ENCODE measurements at places on chromosomes 5 and 9.

DNA sequence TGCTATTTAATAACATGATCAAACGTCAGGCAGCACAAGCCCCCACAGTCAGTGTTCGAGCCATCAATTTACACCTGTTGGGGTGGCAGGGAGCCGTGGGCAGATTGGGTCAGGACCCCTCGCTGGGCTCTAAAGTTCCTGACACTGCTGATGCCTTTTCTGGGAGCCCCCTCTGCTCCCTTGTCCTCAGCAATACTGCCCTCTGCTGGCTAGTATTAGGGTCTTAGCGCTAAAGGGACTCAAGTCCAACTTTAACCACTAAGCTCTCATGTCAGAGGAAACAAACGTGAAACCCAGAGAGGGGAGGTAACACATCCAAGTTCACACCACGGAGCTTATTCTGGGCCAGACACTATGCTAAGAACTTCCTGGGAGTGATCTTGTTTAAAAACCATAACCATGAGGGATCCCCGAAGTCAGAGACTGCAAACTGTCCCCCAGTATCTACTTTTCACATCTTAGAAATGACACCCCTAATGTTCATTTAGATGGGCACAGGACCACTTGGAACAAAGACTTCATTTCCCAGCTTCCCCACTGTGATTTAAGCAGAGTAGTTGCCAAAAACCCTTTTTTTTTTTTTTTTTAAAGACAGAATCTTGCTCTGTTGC lies 20.4 kb downstream of the ANKS6 start:
- no peak for DNase-seq

- no peak for DNase-seq
These were observed 84.0 kb downstream of the RGS3 start for GRCh38 chr9:113547501-113547900.

DNA sequence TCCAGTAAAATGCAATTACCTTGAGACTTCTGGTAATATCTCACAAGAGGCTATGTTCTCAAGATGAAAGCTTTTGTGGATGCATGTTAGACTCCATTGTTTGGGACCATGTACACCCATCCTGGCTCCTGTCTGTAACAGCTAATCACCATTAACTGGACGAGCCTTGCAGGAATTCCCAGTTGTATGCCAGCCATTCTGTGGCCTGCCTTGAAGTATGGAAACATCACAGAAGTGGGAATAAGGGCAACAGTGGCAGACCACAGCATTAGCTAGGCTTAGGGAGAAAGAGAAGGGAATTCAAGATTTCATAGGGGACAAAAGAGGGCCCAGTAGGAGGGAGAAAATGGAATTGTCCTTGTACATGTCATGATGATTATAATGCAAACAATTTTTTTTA lies 79.0 kb downstream of the RORB start:
- DNase-seq: no peak

DNA sequence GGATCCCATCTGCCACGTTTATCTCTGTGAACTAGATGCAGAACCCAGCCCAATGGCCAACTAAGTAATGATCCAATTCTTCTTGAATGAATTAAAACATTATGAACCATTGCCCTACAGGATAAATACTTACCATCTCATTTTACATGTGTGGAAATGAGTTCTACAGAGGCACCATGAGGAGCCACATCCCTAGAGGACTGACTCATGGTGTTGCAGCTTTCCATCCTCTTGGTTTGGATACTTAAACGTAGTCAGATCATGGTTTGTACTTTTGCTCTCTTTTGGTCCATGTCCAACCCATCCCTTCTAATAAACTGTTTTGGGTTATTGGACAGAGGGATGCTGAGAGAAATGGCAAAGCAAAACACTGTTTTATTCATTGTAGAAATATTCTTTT lies 484.8 kb downstream of the EBF1 start:
- no peak for DNase-seq

GRCh38 chr5:39205550-39205949 lies 13.8 kb downstream of the FYB1 start:
- no peak for DNase-seq

- no peak for DNase-seq
These were observed 15.6 kb upstream of the LVRN start for GRCh38 chr5:115946655-115947054.

GRCh38 chr5:97046270-97046982 lies 96.0 kb downstream of the LIX1 start:
- DNase-seq: no peak

GRCh38 chr5:59330680-59331079 lies 562.8 kb downstream of the PDE4D start:
- DNase-seq: no peak

DNA sequence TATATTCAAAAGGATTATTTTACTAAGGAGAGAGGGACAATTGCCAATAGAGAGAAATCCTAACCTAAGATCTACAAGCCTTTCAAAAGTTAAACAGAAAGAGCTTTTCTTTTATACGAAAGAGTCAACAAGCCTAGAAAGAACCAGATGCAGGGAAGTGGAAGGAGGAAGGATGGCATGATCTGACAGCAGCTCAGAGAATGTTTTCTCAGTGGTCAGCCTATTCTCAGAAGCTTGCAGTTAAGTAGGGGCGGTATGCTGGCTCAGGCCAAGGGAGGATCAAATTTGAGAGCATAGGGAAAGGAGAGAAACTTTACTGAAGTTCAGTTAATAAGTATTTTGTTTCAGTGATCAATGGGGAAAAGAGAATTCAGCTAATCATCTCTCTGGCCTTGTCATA lies 88.0 kb upstream of the FTMT start:
- DNase-seq: no peak

- no peak for DNase-seq
These were observed 275.5 kb downstream of the GLIS3 start for GRCh38 chr9:4024281-4024777.

DNA sequence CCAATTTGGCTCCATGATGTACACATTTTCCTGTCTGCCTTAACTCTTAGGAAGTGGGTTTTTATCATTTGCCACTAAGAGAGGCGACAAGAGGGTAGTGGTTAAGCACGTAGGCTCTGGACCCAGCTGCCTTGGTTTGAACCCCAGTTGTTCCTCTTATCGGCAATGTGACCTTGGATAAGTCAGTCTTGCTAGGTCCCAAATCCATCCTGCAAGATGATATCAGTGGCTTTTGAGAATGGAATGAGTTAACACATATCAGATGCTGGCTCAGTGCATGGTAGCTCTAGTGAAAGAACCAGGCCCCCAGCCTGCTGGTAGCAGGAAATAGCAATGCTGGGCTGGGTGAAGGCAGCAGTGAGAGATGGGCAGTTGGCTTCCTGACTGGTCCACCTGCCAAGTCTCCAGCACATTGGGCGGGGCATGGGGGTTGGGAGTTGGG lies 72.5 kb downstream of the STK10 start:
- no peak for DNase-seq

DNA sequence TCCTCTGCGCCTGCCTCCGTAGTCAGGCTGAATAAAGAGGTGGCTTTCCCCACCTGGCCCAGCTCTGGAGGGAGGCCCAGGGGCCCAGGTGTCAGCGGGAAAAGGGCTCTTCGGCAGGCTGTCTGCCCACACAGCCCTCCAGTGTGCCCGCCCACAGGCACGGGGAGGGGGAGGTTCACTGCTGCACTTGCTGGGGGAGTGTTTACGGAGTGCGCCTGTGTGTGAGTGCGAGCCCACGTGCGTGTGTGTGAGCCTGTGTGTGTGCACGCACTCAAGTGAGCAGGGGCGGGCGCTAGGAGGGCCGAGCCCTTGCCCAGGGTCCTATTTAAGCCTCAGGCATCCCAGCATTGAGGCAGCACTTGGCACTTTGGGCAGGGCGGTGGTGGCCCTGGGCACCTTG lies 10.9 kb downstream of the DNLZ start:
- DNase-seq: no peak

GRCh38 chr5:12294151-12294550 lies 389.9 kb upstream of the CTNND2 start:
- DNase-seq: no peak

DNA sequence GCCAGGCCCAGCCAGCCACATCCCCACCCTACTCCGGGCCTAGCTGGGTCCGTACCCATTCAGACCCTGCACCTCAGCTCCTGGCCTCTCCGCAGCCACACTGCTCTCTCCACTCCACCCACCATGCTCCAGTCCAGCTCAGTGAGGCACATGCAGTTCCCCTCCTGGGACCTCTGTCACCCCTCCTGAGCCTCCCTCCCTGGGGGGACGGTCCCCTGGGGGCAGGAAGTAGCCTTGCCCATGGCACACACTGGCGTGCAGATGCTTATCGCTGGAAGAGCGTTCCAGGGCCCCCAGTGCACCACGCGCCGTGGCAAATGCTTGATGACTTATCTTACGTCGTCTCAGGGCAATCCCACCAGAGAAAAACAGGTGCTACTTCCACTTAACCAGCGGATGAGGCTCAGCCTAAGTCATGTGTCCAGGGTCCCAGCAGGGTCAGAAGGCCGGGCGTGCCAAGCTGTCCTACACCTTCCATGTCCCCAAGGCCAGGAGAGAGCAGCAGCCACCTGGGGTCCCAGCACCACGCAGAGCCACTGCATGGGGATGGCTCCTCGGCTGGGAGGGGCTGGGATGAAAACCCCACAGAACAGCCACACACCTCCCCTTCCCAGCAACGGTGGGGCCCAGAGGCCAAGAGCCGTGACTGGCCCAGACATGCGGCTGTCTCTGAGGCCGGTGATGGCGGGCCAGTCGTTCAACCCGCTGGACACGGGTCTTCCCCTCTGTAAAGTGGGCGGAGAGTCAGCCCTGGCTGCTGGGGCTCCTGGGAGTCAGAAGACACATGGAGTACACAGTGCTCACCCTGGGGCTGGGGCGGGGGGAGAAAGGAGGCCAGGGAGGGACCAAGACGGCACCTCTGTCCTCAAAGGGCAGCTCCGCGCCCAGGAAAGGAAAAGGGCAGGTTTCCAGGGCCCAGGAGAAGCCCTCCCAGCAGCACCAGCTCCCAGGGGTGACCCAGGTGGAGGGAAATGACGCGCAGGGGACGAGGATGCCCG lies 2.6 kb upstream of the CCDC187 start:
- no peak for DNase-seq

GRCh38 chr5:179614745-179615144 lies 8.7 kb downstream of the HNRNPH1 start:
- no peak for DNase-seq

DNA sequence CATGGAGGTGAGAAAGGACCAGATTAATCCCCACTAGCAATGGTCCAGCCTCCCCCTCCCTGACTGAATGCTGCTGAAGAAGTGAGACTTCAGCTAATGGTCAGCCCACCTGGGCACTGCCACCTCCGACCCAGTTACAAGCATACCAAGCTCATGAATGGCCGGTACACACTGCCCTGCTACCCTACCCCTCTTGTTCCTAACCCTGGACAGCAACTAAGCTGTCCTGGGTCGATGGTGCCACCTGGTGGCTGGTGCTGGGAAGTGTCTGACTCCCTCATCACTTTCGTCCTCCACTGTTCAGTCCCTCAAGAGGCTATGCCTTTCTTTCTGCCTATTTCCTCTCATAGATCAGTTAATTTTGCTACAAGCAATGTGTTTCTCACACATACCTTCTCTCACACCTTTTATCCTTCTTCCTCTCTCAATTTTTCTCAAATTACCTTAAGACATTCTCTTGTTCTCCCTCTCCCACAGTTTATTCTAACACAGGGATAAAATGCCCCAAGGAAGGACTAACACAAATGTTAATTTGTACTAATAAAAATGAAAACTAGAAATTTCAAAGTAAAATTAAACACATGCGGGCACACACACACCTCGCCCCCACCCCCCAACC lies 42.4 kb downstream of the PAX5 start:
- DNase-seq: peak; percentile 16

- no peak for DNase-seq
These were observed 160.8 kb upstream of the PAPPA start for GRCh38 chr9:115992834-115993233.

GRCh38 chr5:10729320-10730042 lies 31.6 kb downstream of the DAP start:
- DNase-seq: no peak

- DNase-seq: no peak
These were observed 35.0 kb upstream of the PDCL start for GRCh38 chr9:122863407-122863806.

DNA sequence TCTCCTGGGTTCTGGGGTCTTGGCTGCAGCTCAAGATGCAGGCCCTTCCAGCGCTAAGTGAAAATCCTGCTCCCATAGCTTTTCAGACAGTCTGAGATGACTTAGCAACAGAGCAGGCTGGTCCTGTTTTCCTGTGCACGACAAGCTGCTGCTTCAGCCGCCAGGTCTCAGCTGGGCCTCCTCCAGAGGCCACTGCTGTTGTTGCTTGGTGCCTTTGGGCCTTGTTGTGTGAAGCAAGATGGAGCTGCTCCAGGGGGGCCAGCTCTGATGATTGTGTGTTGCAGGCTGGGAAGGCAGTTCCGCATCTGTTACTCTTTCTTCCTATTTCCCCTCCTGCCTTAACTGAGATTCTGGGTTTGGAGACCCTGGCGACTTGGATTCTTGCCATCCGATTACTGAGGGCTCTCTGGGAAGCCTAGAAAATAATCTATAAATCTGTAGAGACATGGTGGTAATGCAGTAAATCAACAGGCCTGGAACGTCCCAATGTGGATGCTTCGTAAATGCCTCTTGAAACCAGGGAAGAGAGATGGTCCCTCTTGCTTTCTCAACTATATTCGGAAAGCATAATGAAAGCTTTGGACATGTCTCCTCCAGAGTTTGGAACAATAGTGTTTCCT lies 3.2 kb downstream of the MAP1B start:
- DNase-seq: no peak

DNA sequence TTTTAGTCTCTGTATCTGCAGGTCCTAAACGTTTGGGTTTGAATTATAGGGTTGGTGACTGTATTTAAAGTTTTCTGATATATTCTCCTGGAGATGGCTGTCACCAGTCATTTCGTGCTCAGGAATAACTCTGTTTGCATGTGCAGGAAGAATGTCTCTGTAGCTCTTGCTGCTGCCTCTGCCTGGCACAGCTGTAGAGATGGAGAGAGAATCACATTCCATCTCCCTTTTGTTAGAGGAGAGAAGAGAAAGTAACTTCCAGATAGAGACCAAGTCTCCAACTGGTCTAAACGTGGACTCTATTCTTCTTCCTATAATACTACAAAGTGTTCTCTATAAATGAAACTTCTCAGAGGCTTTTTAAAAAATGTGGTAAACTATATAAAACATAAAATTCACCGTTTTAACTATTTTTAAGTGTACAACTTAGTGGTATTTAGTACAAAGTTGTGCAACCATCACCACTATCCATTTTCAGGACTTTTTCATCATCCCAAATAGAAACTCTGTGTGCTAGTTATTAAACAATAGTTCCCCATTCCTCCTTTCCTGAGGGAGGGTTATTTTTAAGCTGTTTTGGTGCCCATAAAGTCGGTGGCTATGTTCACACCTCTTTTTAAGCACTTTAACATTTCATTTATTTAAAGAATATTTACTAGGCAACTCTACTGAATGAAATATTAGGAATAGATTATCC lies 20.7 kb upstream of the STARD4 start:
- DNase-seq: no peak

Data from stimulated activated CD8-positive, alpha-beta memory T cell treated with anti-CD3 and anti-CD28 coated beads, Interleukin-7, amount 100 ng/mL, for 24 hours (primary cell).